HT-29 (cell line): ENCODE measurements at places on chromosomes 4 and X.
A peak's percentile ranks its signal among the peaks of the same experiment; 100 is the strongest.

DNA sequence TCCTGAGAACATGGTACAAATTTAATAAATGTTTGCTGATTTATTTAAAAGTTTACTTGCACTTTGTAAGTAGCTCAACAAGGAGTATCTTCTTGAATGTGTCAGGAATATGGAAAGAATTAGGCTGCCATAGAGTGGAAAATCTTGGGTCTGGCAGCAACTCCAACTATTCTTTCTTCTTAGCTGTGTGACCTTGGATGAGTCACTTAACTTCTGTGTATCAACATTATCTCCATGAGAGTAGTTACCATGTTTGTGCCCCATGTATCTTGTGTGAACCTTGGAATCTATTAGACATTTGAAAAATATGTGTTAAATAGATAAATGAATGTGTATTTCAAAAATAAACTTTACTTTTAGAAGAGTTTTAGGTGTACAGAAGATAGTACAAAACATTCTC lies 348.8 kb downstream of the GBA3 start:
- DNase-seq, result no peak

GRCh38 chr4:6333301-6334202 lies 63.9 kb downstream of the WFS1 start:
- no peak for DNase-seq

GRCh38 chrX:101203761-101204351 lies 15.7 kb upstream of the DRP2 start:
- DNase-seq, result no peak

DNA sequence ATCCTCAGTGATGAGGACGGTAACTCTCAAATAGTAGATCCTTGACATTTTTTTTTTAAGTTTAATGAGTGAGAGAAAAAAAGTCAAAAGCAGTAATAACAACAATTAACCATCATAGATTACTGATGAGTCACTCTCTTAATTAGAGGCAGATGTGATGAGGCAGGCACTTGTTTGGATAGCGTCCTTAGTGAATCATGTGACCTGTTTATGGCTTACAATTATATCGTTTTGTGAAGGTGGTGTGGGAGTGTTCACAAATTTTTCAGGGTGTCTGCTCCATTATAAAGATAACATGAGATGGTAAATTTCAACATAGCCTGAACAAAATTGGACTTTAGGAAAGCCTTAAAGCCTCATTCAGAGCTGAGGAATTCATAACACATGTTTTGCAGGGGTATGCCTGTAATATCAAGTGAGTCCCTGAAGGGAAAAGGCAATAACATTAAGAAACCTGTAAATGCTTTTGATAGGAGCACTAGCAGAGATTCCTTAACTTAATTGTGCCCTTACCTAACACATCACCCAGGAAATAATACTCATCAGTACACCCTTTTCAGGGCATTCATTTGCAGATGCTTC lies 51.9 kb upstream of the XIAP start:
- no peak for DNase-seq

DNA sequence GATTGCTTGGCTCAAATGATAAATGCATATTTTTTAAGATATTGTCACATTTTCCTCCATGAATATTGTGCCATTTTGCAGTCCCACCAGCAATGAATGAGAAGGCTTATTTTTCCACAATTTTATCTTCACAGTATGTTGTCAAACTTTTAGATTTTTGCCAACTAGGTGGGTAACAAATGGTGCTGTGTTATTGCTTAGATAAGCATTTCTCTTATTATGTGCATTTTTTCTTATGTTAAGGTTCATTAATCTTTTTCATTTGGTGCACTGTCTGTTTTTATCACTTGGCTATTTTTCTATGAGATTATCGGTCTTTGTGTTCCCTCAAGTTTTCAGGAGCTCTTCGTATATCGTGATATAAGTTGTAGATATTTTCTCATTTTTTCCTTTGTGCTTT lies 13.4 kb upstream of the AFM start:
- no peak for DNase-seq

DNA sequence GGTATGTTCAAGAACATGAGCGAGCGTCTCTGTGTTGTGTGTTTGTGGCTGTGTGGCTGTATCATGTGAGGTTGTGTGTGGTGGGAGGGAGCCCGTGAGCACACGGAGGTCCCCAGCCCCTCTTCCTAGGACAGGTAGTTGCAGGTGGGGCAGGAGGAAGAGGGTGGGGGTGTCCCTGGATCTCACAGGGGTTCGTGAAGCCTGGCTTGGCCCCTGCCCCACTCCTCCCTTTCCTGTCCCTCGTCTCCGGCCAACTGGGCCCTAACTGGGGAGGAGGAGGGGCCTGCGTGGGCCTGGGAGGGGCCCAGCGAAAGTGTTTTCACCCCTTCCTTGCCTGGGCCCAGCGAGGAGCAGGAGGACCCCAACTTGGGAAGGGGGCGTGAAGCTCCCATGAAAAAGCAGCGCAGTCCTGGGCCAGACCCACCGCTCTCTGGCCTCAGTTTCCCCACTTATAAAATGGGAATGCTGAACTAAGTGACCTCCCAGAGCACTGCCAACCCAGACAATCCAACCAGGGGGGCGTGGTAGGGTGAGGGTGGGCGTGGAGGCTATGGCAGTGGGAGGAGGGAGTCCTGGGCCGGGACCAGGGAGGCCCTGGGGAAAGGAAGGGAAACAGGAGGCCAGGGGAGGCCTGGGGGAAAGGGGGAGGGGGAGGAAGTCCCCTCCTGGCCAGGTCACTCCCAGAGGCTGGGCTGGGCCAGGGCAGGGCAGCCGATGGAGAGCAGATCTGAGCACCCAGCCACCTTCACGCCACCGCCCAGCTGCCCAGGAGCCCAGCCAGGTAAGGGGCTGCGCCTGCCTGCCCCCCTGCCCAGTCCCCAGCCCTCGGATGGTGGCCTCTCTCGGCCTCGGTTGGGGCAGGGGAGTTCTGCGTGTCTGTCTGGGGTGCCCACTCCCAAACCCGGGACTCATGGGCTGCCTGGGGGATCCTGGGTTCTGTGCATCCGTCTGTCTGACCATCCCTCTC lies at the start of gene AVPR2:
Gene AVPR2, plus strand, starts transcription at position 683 of the 967 bp plus-strand sequence. CDS start 473 bp downstream, outside the sequence.
- DNase-seq, result no peak

- DNase-seq, result no peak
Measured at GRCh38 chr4:47373174-47373573, 90.3 kb downstream of the COMMD8 start.

DNA sequence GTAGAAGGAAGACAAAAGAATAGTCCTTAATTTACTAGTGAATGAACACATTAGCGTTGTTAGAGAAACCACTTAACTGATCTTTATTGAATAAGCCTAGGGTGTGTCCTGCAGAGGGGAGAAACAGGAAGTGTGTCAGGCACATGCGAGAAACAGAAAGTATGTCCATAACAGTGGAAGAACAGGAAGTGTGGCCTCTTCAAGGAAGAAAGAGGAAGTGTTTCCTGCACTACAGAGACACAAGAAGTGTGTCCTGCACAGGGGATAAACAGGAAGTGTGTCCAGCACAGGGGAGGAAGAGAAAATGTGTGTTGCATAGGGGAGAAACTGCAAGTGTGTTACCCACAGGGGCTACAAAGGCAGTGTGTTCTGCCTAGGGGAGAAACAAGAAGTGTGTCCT lies 539.6 kb upstream of the PRKX start:
- no peak for DNase-seq

DNA sequence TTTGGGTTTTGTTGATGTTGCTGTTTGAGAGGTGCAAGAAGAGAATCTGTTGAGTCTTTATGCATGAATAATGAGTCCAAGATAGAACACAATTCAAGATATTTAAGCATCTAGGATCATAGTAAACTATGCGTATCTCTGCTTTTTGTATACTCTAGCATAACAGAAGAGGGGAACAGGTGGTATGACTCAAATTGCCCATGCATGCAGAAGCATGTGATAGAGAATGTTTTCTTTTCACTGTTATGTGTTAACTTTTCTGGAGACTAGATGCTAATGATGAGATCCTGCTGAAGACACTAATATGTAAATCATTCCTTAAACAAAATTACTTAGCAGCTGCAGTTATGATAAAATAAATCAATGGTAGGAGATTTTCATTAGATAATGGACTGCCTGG lies 165.3 kb upstream of the FTHL17 start:
- DNase-seq, result no peak

- no peak for DNase-seq
Measured at GRCh38 chr4:153936121-153936520, 147.2 kb upstream of the SFRP2 start.

DNA sequence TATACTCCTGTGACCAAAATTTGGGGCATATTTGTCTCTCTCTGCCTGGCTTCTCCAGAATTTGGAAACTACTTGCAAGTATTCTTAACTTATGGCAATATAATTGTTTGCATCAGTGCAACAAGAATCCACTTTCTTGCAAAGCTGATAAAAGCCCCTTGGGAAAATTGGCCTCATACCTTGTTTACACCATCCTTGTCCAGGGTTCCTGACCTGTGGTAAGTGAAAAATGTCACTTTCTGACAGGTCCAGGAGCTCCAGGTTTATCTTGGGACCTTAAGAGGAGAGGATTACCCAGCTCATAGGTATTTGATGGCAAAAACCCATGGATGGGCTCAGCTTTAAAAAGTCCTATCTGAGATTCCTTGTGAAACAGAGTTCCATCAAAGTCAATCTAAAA lies 29.3 kb upstream of the CXCL13 start:
- no peak for DNase-seq

DNA sequence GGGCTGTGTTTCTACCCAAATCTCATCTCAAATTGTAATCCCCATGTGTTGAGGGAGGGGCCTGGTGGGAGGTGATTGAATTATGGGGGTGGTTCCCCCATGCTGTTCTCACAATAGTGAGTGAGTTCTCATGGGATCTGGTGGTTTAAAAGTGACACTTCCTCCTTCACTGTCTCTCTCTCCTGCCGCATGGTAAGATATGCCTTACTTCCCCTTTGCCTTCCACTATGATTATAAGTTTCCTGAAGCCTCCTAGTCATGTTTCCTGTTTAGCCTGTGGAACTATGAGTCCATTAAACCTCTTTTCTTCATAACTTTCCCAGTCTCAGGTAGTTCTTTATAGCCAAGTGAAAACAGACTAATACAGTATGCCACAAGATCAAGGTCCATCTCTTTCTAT lies 70.0 kb upstream of the MSX1 start:
- DNase-seq, result no peak

- DNase-seq, result no peak
Measured at GRCh38 chr4:143253166-143253565, 68.4 kb downstream of the USP38 start.

- no peak for DNase-seq
Measured at GRCh38 chr4:144562019-144562705, 83.8 kb upstream of the HHIP start.

- no peak for DNase-seq
Measured at GRCh38 chr4:80237992-80238391, 28.5 kb upstream of the FGF5 start.

GRCh38 chr4:103075435-103075893 lies 1.1 kb downstream of the SLC9B2 start:
- DNase-seq, result peak; percentile 19

DNA sequence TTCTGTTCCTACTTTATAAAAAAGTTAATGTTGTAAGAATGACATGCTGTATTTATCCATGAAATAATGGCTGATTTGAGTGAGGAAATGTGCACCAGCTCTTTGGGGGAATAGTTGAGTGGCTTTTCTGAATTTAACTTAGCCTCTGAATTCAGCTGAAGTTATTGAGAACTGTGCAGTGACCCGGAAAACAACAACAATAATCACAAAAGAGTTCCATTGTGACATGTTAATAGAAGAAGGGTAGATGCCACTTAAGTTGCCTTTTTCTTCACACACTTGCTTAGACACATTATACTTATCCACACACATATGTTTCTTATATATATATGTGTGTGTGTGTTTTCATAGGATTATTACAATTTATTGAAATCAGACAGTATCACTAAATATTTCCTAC lies 301.2 kb downstream of the BMPR1B start:
- no peak for DNase-seq

- no peak for DNase-seq
Measured at GRCh38 chr4:177351622-177352244, 42.1 kb downstream of the NEIL3 start.

DNA sequence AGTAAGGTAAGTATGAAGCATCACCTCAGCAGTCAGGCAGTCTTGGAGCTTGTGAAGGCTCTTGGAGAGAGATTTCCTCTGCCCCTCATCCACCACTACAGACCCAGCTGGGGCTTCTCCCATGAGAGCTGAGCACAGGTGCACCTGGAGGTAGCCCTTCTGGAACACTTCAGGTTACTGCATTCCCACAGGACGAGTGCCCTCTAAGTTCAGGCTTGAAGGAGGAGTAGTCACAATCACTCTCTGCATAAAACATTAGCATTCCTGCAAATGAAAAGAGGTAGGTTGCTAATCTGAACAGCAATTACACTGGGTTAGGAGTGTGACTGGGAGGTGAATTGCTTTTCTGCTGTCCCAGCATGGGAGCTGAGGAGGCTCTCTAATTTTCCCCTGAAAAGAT lies 308.8 kb downstream of the TEX13C start:
- no peak for DNase-seq

GRCh38 chr4:114249561-114249960 lies 270.1 kb upstream of the ARSJ start:
- DNase-seq, result no peak

GRCh38 chr4:58136604-58137003 lies 1026.4 kb upstream of the IGFBP7 start:
- no peak for DNase-seq

DNA sequence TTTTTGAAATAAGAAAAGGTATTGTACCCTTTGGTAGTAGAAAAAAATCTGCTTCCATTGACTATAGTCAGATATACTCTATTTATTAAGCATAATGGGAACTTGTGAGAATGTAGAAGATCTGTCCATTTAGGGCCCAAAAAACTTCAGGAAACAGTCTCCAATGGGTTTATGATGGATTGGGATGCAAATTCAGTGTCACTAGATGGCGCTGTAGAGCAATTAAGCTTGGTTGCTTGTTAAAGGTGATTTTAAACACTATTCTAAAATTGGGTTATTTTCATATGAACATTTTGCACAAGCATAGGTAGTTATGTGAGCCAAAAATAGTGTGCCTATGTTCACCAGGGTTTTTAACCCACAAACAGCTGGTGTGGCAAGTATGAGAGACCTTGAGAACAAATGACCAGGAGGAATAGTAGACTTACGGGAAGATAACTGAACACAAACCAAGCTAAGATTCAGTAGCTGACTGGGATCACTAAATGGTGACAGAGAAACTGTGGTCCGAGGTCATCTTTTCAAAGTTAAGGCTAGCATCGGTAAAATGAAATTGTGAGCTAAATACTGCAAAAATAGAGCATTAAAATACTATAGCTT lies 80.3 kb upstream of the LSM6 start:
- peak; percentile 78 for DNase-seq

GRCh38 chrX:23483396-23483795 lies 148.7 kb downstream of the PTCHD1 start:
- no peak for DNase-seq

- no peak for DNase-seq
Measured at GRCh38 chr4:136867465-136867864, 664.8 kb downstream of the PCDH18 start.

GRCh38 chrX:41970419-41970818 lies 47.1 kb upstream of the CASK start:
- no peak for DNase-seq

GRCh38 chr4:27248829-27249228 lies 388.2 kb downstream of the STIM2 start:
- DNase-seq, result no peak

GRCh38 chr4:119310826-119311225 lies 11.1 kb downstream of the FABP2 start:
- no peak for DNase-seq
